Activated CD4-positive, alpha-beta T cell treated with anti-CD3 and anti-CD28 coated beads, Interleukin-2, amount 50 U/mL, for 48 hours (primary cell): ENCODE measurements at places on chromosomes 5 and 9.

DNA sequence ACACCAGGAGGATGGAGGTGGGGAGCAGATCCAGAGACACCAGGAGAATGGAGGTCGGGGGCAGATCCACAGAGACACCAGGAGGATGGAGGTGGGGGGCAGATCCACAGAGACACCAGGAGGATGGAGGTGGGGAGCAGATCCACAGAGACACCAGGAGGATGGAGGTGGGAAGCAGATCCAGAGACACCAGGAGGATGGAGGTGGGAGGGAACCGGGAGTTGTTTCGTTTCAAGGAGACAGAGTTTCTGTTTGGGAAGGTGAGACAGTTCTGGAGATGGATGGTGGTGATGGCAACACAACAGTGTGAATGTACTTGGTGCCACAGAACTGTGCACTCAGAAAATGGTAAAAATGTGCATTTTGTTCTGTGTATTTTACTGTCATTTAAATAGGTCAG, 9.0 kb upstream of the INPP5E start:
- no peak for DNase-seq

GRCh38 chr9:38178237-38178636, 109.2 kb upstream of the SHB start:
- DNase-seq: no peak

DNA sequence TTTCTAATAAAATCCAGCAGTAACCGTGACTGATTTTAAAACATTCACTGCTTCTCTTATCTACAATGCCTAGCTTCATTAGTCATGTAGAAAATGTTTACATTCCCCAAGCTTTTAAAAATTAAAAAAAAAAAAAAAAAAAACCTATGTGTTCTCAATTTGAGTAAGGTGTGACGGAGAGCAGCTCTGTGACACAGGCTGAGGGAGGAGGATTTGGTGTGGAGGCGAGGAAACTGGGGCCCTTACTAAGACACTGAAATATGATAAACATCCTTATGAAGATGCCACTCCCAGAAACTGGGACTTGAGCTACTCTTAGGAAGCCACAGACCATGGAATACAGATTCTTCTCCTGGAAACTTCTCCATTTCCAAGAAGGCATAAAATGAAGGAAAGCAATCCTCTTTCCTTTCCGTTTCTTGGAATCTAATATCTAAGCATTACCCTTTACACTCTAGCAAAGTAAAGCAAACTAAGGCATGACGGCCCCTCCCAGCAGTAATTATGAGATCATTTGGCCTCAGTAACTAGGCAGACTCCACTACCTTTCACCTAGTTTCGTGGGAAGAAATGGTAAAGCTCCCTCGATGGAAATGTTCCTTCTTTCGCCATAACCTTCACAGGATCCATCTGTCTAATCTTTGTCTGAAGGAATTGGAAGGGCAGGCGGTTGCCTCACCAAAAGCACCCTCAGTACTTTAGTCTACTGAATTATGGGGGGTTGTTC, 23.5 kb downstream of the GRAMD2B start:
- DNase-seq: peak; percentile 73

GRCh38 chr5:88419931-88420330, 151.3 kb upstream of the TMEM161B start:
- no peak for DNase-seq

DNA sequence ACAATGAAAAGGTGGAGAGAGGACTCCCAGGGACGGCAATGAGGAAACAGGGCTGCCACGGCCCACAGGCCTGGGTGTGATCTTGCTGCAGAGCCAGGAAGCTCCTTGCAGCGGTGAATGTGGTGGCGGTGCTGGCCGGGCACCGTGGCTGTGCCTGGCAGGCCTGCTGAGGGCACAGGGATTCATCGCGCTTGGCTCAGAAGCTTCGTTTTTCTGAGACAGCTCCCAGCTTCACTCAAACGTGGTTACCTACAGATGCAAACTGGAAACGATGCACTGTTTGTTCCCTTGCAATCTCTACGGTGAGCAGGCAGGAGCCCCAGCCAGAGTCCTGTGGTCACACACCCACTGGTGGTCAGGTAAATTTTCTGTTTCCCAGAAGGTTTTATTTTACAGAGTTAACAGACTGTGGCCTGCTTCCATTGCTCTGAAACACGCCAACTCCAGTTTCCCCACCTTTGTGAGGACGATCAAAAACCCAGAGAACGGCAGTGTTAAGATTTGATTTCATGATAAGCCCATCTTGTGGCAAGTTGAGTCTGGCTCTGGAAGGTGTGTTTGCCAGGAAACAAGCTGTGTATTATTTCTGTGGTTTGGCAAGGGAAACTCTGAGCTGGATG, 183.9 kb downstream of the AUH start:
- DNase-seq: peak; percentile 65

DNA sequence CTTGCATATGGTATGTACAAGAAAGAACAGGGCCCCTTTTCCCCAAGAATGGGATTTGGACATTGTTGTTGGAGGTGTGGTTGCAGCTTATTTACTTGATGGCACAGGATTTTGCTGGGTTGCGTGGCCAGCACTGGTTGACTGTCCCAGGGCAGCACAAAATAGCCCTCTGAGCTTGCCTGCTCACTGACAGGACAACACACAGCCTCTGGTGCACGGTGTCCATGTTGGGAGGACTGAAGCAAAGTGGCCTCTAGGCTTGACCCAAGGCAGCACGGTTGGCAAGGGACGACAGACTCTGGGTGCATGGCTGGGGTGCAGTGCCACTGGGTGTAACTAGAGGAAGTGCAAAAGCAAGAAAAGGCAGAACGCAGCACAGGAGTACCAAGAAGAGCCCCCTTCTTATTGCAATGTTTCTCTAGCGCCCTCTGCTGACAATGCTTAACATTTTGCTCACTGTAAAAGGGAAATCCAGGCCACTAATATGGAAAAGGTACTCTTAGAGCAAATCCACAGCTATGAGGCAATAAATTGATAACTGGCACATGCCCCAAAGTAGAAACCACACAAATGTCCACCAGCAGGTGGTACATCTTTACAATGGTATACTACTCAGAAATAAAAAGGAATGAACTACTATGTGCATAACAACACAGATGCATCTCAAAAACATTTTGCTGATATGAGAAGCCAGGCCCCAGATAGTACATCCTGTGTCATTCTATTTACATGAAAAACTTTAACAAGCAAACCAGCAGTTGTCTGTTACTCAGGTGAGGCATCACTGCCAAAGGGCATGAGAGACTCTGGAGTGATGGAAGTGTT, 47.4 kb upstream of the BARX1 start:
- peak; percentile 32 for DNase-seq

GRCh38 chr9:14007190-14007769, 306.7 kb downstream of the NFIB start:
- no peak for DNase-seq

DNA sequence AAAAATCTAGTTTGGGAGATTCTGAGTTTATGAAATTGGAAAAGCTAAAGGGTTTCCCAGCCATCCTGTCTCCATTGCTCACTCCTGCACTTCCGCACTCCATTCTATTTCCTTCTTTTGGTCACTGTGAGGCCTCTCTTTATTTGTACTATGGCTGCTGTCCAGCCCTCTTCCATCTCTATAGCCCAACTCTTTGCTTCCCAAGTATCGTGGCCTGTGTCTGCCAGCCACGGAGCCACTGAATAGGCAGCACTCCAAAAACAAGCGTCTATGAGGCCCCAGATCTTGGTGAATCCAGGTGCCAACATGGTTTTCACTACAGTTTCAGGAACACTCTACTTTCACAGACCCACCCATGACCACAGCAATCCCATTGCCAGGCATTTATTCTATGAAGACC, 37.2 kb downstream of the GRAMD2B start:
- DNase-seq: no peak

DNA sequence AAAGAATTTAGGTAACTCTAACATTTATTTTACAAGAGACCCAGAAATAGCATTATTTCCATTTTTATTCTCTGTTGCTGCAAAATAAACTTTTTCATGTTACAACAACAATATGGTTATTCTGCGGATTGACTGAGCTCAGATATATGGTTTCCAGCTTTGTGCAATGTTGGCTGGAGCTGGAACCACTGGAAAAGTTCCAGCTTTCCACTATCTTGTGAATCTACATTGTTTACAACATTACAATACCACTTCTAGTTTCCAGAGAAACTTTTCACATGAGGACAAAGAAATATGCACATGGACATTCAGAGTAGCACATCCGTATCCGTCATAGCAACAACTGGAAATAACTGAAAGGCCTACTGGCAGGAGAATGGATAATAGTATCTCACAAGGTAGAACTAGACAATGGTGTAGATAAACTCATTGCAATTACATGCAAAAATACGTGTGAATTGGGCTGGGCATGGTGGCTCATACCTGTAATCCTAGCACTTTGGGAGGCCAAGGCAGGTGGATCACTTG, 436.1 kb upstream of the ADAMTS16 start:
- DNase-seq: no peak

- DNase-seq: no peak
These were observed 21.0 kb upstream of the CDK7 start for GRCh38 chr5:69213513-69214215.

- DNase-seq: no peak
These were observed 25.8 kb upstream of the CAMK4 start for GRCh38 chr5:111198281-111198966.

- DNase-seq: no peak
These were observed 69.4 kb downstream of the PPIC start for GRCh38 chr5:122967085-122967484.

DNA sequence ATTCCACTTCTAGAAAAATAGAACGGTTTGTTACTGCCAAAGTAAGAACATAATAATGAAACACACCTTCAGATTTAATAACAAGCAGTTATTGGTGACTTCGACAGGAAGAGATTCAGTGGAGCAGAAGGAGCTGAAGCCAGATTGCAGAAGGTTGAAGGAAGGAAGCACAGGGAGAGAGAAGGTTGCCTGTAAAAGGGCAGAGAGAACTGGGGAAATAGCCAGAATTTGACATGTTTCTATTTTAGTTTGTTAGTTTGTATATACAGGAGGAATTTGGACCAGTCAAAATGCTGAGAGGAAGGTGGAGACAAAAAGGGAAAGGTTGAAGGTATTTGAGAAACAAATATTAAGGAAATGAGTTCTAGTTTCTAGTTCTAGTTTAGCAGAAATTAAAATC, 269.2 kb upstream of the ELAVL2 start:
- DNase-seq: no peak

DNA sequence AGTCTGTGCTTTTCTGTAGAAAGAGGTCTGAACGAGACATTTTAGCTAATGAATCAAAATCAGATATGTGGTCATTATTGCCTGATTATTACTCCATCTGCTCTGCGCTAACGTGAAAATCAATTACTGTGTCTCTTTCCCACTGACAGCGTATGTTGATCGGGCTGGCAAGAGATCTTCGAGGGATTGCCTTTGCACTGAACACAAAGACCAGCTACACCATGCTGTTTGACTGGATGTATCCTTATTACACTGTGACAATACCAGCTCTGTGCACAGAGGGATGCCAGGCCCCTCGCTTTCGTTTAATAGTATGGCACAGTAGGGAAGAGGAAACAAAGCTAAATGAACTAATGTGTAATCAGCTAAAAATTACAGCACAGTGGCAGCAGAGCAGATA, 103.7 kb upstream of the TLX3 start:
- DNase-seq: no peak

- no peak for DNase-seq
These were observed 39.5 kb downstream of the MFAP3 start for GRCh38 chr5:154078272-154078671.

- no peak for DNase-seq
These were observed 97.2 kb downstream of the CRB2 start for GRCh38 chr9:123453076-123453667.

GRCh38 chr5:79582186-79582585, 30.1 kb upstream of the TENT2 start:
- no peak for DNase-seq

GRCh38 chr9:38682713-38683112, 37.2 kb downstream of the FAM240B start:
- no peak for DNase-seq

GRCh38 chr5:1761453-1761755, 38.2 kb downstream of the MRPL36 start:
- no peak for DNase-seq

DNA sequence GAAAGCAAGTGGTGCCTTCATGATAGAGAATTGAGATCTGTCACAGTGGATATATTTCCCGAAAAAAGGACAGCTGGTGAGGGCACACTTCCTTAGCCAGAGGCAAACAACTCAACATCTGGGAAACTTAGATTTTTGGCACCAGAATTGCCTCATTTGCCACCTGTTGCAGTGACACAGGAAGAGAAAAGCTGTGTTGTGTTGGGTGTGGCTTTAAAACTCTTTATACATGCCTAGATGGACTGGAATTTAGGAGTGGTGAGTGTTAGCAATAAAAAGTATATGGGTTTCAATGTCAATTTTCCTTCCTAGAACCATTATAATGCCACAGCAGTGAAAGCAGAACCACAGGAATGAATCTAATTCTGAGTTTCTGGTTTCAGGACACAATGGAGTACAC, 62.6 kb upstream of the CEMIP2 start:
- DNase-seq: no peak

DNA sequence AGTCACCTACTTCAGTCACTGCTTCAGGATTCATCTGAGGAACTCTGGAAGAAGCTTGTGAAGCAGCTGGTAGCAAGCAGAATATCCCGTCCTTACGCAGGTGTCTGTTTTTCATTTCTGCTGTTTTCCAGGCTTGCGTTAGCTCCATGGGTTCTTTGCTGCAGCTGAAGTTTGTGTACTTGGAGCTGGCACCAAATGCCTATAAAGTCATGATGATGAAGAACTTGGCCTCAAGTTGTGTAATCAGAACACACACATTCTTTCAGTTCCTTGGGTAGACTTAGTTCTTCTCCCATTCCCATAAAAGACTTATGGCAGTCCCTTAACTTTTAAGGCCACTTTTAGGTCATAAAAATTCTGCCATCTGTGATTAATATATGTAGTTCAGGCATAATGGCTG, 116.7 kb downstream of the LRRC70 start:
- no peak for DNase-seq

DNA sequence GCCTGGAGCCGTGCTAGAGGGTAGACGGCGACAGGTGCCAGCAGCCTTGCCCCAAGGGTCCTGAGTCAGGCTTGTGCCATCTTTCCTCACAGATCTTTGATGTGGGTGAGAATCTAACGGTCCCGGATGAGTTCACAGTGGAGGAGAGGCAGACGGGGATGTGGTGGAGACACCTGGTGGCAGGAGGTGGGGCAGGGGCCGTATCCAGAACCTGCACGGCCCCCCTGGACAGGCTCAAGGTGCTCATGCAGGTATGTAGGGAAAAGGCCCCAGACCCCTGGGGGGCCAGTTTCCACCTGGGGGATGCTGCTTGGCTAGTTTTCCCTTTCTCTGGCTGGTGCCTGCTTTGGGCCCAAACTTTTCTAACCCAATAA, 24.0 kb downstream of the PTGES2 start:
- no peak for DNase-seq

GRCh38 chr5:31942546-31942945, 231.6 kb downstream of the GOLPH3 start:
- DNase-seq: no peak
